Amniotic stem cell (primary cell): ENCODE measurements at places on chromosomes 1 and 21.
A peak's percentile ranks its signal among the peaks of the same experiment; 100 is the strongest.

- DNase-seq: no peak
Measured at GRCh38 chr1:222996310-222996975, 146.6 kb downstream of the TLR5 start.

- no peak for DNase-seq
Measured at GRCh38 chr1:109985247-109986053, 885 bp downstream of the AHCYL1 start.

DNA sequence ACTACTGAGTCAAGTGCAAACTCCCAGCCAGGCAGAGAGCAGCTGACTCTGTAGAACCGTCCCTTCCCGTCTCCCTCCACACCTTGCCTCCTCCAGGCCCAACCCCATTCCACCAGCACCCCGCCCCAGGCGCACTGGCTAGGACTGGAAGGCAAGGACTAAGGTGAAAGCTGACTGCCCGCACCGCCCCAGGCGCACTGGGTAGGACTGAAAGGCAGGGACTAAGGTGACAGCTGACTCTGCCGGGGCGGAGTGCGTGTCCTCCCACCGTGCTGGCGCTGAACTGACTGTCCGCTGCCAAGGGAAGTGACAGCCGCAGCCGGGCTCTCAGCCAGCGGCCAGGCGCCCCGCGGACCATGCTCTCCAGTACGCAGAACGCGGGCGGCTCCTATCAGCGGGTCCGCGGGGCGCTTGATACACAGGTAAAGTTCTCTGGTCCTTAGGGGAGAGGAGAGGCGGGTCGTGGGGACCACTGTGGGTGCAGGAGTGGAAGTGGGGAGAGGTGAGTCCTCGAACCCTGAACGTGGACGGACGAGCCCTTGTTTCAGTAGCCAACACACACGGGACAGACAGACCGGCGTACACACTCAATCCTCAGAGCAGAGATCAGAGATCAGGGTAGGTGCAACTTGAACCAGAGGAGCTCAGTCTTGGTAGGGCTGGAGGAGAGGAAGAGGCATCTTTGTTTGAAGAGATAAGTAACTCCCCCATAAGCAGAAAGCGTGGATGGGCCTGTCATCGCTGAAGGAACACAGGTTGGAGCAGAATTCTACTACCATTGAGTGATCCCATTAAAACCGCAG is 58.0 kb downstream of the RBM11 start:
- DNase-seq: no peak

DNA sequence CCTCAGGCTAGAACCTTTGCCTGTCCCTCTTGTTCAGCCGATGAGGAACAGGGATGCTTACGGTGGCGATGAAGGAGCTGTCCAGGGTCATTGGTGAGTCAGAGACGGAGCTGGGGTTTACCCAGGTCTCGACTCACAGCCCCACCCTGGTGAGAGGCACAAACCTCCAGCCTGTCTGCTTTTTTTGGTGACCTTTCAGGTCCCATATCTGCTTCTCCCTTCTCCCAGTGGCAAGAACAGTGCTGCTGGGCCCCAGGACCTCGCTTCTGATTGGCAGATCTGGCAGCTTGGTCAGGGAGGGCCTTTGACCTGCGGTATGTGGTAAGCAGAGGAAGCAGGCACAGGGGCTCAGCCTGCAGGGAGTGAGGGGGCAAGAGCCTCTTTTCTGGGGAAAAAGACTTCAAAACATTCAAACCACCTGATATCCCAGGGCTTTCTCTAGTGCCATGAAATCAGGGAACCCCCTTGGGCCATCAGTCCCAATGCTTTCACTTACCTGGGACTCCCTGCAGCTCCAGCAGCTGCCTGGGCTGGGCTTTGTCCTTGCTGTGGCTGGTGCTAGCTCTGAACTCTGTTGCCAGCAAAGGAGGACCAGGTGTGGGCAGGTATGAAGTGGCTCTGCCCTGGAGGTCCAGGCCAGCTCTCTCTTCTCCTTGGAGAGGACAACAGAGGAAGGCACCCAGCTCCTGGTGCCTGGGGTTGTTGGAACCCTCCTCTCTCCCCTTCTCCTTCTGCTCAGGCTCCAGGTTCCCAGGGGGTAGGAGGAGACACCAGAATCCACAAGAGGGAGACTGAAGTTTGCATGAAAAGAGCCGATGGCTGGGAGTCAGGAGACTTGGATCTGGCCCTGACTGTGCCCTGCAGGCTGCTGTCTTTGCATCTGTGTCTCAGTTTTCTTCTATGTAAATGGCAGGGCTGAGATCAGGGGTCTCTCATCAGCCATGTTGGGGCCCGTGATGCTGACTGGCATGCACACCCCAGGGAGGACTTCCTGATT is 41.4 kb downstream of the TRIM62 start:
- no peak for DNase-seq

DNA sequence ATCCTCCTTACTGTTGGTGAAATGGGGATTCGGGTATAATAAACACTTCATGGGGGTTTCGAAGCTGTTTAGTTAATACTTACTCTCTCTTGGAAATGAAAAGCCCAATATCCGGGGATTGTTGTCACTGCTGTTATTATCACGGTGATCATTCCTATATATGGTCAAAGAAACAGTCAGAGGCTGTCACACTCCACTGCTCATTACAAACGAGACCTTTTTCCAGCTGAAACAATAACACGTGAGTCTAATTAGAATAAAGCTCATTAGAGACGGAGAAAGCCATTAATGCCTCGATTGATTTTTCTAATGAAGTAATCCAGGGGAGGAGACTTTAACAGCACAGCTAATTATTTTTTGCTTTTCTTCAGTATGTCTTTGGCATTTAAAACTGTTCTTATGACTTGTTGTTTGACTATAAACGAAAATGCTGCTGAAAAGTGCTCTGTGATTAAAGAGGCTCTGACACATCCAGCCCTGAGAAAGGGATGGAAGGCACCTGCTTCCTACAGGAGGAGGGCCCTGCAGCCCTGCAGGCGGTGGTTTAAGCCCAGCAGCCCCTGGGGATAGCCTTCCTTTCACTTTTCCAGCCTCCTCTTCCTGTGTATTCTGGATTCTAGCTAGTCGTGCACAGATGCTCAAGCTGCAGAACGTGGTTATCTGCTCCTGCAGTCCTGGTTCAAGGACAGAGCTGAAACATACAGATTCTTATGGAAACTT is 143.6 kb downstream of the EDEM3 start:
- DNase-seq: no peak

GRCh38 chr1:246583448-246584185 is 17.4 kb downstream of the CNST start:
- no peak for DNase-seq

DNA sequence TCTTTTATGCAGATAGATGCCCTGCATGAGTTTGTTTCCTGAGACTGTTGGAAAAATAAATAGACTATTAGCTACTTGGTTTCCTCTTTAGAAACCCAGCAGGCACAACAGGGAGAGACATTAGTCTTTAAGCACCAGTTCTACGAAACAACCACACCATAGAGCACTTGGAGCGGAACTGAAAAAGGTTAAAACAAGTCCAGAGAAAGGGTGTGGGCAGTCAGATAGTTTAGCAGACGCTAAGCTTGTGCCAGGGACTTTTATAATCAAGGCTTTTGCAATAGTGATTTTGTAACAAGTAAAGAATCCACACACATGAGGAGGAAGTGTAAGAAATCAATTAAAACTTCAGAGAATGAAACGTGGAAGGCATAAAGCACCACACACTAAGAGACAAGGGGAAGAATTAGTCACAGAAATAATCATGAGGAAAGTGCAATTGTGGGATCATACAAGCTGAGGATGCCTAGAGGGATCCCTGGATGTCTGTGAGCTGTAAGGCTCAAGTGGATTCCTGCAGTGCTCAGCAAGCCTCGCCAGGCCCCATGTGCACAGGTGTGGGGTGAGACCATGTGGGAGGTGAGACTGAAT is 37.8 kb upstream of the TLR5 start:
- no peak for DNase-seq

GRCh38 chr1:207605444-207606361 is 39.2 kb upstream of the CR1L start:
- no peak for DNase-seq

- no peak for DNase-seq
Measured at GRCh38 chr1:184673305-184673704, 81.4 kb downstream of the EDEM3 start.

DNA sequence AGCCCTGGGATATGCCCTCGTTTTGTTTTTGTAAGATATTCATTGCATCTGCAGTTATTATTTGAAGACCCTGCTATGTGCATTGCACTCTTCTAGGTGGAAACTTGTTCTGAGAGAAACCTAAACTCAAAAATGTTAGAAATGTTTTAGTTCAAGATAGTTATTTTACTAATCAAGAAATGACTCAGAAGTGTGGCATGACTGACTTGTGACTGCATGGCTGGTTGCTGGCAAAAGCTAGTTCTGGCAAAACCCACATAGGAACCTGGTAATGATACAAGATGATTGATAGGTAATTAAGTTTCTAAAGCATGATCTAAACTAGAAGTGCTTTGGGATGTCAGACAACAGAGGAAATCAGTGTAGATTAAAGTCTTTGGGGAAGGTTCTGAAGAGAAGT is 33.8 kb upstream of the NFASC start:
- DNase-seq: no peak

- DNase-seq: peak; percentile 51
Measured at GRCh38 chr1:153533689-153534201, 2.0 kb downstream of the S100A6 start.
